Psoas muscle (tissue), 8 donors: ENCODE measurements at places on chromosomes 13 and 19. TPM values are rescaled to one million over a fixed set of nuclear protein-coding genes. Genes with fewer than 3 reads are reported as not detected.

- H3K27ac ChIP-seq: peak overlapping the region; percentile 85
- H3K4me3 ChIP-seq: peak overlapping the region; percentile 64
- H3K27me3 ChIP-seq: no peaks in the 10 kb centered on the region
- peaks cover 17% of the 10 kb centered on the region for H3K4me1 ChIP-seq
Measured at GRCh38 chr19:45443462-45444317, 20.0 kb upstream of the ERCC1 start.

DNA sequence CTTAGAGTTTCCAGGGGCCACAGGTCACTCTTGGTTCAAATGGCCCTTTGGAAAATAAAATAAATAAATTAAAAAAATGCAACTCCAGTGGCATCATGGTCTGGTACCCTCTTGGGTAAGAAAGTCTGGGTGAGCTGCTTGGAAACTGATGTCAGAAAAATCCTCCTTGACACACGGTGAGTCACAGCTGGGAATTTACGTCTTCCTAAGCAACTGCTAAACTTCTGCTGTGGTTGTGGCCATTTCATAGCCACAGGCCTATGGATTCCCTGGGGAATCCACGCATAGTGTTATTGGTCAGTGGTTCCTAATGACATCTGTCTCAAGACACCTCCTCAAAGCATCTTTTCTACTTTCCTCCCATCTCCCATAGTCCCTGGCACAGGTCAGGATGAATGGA lies 220.8 kb downstream of the COG6 start:
- H3K27ac ChIP-seq: no peak overlapping the region
- DNase-seq: no peak
- no peaks in the 10 kb centered on the region for H3K27me3 ChIP-seq
- no peaks in the 10 kb centered on the region for H3K36me3 ChIP-seq
- H3K4me1 ChIP-seq: no peaks in the 10 kb centered on the region
- no peak overlapping the region for H3K4me3 ChIP-seq

- DNase-seq: no peak
- H3K27me3 ChIP-seq: no peaks in the 10 kb centered on the region
- no peak overlapping the region for H3K4me3 ChIP-seq
- H3K36me3 ChIP-seq: no peaks in the 10 kb centered on the region
- no peaks in the 10 kb centered on the region for H3K4me1 ChIP-seq
Measured at GRCh38 chr13:52707375-52707774, 32.2 kb downstream of the CNMD start.

- no peaks in the 10 kb centered on the region for H3K36me3 ChIP-seq
- H3K27ac ChIP-seq: no peak overlapping the region
- no peaks in the 10 kb centered on the region for H3K4me1 ChIP-seq
- H3K27me3 ChIP-seq: peaks cover 2% of the 10 kb centered on the region
- no peak overlapping the region for H3K4me3 ChIP-seq
Measured at GRCh38 chr19:43688059-43688701, 18.2 kb upstream of the PLAUR start.

DNA sequence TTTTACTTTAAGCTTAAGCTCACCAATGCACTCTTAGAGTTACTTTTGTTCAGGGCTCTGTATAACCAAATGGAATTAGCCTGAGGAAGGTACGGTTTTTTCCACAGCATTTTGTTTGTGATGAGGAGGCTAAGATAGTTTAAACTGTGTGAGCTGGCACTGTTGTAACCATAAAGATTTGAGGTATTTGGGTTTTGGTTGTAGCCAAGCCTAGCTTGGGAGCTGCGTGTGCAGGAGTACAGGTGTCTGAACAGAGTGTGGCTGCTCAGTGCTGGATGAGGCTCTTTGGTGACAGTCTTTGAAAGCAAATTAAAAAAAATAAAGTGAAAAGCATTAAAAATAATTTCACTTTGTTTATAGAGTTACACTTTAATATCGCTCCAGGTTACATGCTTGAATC lies 56.0 kb downstream of the ARHGEF7 start:
- no peaks in the 10 kb centered on the region for H3K27me3 ChIP-seq
- H3K4me1 ChIP-seq: peaks cover 68% of the 10 kb centered on the region
- no peak overlapping the region for H3K27ac ChIP-seq
- no peak overlapping the region for H3K4me3 ChIP-seq
- no peak for DNase-seq

Gene FREM2
- total RNA-seq: 2.2 TPM

Gene SIGLEC7
- total RNA-seq: 0.38 TPM

DNA sequence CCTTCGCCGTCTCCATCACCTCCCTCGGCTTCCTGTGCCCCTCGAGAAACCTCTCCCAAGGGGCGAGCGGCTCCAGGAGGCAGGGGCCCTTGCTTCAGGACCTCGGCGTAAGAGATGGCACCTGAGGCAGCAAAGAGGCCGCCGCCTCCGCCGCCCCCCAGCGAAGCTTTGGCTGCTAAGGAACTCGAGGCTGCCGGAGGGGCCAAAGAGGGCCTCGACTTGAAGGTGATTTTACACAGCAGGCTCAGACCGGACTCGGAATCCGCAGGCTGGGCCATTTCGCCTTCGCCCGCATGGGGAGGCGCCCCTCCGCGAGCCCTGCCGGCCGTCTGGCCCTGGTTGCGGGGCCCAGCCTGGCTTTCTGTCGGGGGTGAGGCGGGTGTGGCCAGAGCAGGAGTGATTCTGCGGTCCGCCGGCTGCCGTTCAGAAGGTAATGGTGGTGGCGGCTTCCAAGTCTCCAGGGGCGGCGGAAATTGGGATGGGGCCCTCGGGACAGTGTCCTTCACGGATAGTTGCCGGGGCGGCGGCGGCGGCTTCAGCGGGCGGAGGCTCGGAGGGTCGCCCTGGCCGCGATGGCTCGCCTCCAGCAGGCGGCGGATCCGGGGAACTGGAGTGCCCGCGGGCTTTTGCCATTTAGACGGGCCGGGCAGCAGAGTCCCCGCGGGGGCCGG lies 1.4 kb downstream of the GGN start:
- peaks cover 21% of the 10 kb centered on the region for H3K4me1 ChIP-seq
- H3K27me3 ChIP-seq: no peaks in the 10 kb centered on the region
- peaks cover 21% of the 10 kb centered on the region for H3K36me3 ChIP-seq
- H3K27ac ChIP-seq: no peak overlapping the region
- DNase-seq: no peak

GRCh38 chr19:1307320-1307719 lies 21.6 kb downstream of the EFNA2 start:
- no peaks in the 10 kb centered on the region for H3K36me3 ChIP-seq
- no peak for DNase-seq
- H3K4me3 ChIP-seq: no peak overlapping the region
- no peaks in the 10 kb centered on the region for H3K27me3 ChIP-seq

DNA sequence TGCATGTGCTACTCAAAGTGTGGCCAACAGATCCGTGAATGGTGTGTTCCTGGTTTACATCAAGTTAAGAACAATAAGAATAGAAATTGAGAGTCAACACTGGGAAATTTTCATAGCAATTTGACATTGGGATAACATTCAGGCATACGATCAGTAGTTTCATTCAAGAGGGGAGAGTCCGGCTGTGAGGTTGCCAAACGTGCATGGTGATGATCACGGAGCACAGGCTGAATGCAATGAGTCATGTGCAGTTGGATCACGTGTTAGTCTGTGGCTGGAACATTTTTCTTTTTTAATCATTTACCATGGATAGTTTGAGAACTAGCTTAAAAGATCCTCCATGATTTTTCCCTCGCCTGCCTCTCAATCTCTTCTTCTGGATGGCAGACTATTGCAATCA lies 2.5 kb upstream of the DCT start:
- peak; percentile 44 for DNase-seq
- peaks cover 2% of the 10 kb centered on the region for H3K27me3 ChIP-seq
- no peak overlapping the region for H3K4me3 ChIP-seq
- no peaks in the 10 kb centered on the region for H3K4me1 ChIP-seq
- H3K36me3 ChIP-seq: no peaks in the 10 kb centered on the region
- H3K27ac ChIP-seq: no peak overlapping the region

DNA sequence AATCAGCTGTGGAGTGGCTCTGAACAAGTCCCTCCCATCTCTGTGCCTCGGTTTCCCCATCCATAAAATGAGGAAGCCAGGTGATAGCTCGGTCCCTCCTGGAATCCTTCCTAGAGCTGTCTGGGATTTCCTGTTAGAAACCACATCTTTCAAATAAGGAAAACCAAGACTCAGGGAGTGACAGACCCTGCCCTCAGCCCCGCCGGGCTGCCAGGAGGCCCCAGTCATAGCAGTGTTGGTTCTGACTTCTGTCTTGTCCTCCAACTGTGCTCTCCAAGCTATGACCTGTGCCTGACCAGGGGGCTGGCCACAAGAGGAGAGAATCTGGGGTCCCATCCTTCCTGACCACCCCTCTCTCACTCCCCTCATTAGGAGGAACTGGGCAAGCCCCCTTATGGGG lies 1.1 kb upstream of the SHD start:
- H3K4me3 ChIP-seq: no peak overlapping the region
- H3K36me3 ChIP-seq: no peaks in the 10 kb centered on the region
- H3K27me3 ChIP-seq: peaks cover 48% of the 10 kb centered on the region
- peaks cover 4% of the 10 kb centered on the region for H3K4me1 ChIP-seq

- H3K4me1 ChIP-seq: no peaks in the 10 kb centered on the region
- H3K4me3 ChIP-seq: no peak overlapping the region
- H3K36me3 ChIP-seq: peaks cover 13% of the 10 kb centered on the region
- H3K27ac ChIP-seq: no peak overlapping the region
- no peak for DNase-seq
Measured at GRCh38 chr13:30453727-30454126, 12.0 kb downstream of the HMGB1 start.

GRCh38 chr13:95164830-95165229 lies 136.4 kb downstream of the ABCC4 start:
- H3K4me3 ChIP-seq: no peak overlapping the region
- no peaks in the 10 kb centered on the region for H3K4me1 ChIP-seq

Gene LMTK3
- 0.14 TPM for total RNA-seq

DNA sequence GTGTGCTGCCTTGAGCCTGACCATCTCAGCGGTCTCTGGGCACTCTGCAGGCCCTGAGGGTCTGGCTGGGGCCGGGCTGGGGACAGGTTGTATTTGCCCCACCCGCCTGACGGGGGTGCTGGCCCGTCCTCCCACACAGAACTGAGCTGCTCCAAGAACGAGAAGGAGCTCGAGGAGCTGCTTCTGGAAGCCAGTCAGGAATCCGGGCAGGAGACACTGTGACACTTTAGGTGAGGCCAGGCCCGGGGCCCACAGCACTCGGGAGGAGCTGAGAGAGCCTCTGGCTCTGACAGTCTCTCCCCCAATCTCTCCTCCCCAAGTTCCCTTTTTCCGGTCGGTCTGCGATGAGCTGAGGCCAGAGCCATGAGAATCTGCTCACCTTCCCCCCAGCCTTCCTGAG lies 14.5 kb downstream of the NKPD1 start:
- H3K27me3 ChIP-seq: no peaks in the 10 kb centered on the region
- peaks cover 9% of the 10 kb centered on the region for H3K36me3 ChIP-seq
- H3K27ac ChIP-seq: no peak overlapping the region
- H3K4me1 ChIP-seq: no peaks in the 10 kb centered on the region

Gene PRR20A
- total RNA-seq: not detected

Gene PEAK3
- total RNA-seq: 0.20 TPM

DNA sequence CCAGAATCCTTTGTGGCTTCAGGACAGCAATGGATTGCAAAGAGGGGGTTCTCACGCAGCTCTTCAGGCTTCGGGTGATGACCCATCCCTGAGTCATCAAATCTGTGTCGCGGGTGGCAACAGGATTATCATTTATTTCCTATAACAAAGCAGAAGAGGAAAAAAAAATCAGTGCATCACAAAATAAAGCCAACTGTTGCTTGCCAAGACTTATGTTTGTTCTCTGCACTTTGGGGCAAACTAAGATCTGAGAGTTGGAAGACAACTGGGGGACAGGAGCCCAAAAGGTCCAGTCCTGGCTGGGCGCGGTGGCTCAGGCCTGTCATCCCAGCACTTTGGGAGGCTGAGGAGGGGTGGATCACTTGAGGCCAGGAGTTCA lies 6.4 kb downstream of the GNA15 start:
- no peaks in the 10 kb centered on the region for H3K4me1 ChIP-seq
- no peaks in the 10 kb centered on the region for H3K27me3 ChIP-seq
- peak overlapping the region; percentile 55 for H3K27ac ChIP-seq
- no peak overlapping the region for H3K4me3 ChIP-seq
- DNase-seq: no peak

Gene CBLC
- total RNA-seq: not detected

Gene CEACAM4
- total RNA-seq: 0.17 TPM

GRCh38 chr13:41520660-41521630 lies 63.6 kb downstream of the RGCC start:
- no peak for DNase-seq
- H3K27me3 ChIP-seq: no peaks in the 10 kb centered on the region
- H3K27ac ChIP-seq: no peak overlapping the region
- no peaks in the 10 kb centered on the region for H3K4me1 ChIP-seq
- H3K36me3 ChIP-seq: no peaks in the 10 kb centered on the region

GRCh38 chr13:27712421-27712820 lies 79.9 kb upstream of the GSX1 start:
- H3K4me3 ChIP-seq: no peak overlapping the region
- H3K27me3 ChIP-seq: peaks cover 18% of the 10 kb centered on the region
- DNase-seq: no peak
- no peaks in the 10 kb centered on the region for H3K36me3 ChIP-seq
- no peak overlapping the region for H3K27ac ChIP-seq
- no peaks in the 10 kb centered on the region for H3K4me1 ChIP-seq

GRCh38 chr19:38044267-38045111 lies 137.5 kb downstream of the SIPA1L3 start:
- no peaks in the 10 kb centered on the region for H3K27me3 ChIP-seq
- no peak overlapping the region for H3K4me3 ChIP-seq
- no peaks in the 10 kb centered on the region for H3K36me3 ChIP-seq
- H3K27ac ChIP-seq: no peak overlapping the region

DNA sequence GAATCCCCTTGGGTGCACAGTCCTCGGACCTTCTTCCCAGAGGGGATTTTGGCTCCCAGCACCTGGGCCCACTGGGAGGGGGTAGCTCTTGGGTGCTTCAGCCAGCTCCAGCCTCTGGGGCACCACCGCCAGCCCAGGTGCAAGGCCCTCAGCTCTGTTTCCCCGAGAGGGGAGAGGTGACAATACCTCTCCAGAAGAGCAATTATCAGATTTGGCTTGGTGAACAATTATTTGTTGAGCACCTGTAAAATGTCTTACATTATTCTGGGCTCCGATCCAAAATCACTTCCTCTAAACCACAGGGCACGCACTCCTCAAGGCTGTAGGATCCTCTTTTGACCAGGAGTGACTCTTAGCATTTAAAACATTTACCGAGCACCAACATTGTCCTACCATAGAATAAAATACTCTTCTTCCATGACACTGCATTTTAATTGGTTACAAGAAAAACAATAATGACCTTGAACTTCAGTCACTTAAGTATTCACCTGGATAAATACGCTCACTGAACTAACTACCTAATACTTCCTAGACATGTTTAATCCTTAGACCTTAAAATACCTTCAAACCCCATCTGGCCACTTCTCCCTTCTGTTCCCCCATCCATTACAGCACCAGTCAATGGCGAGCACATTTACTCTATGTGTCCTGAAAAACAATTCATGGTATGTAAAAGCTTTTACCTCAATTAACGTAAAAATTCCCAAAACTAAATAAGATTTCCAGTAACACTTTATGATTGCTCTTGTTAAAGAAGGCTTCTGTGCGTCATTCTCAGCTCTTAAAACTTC lies 54.8 kb downstream of the ABCC4 start:
- no peak overlapping the region for H3K27ac ChIP-seq
- H3K27me3 ChIP-seq: no peaks in the 10 kb centered on the region
- peaks cover 4% of the 10 kb centered on the region for H3K4me1 ChIP-seq
- H3K36me3 ChIP-seq: no peaks in the 10 kb centered on the region
- H3K4me3 ChIP-seq: no peak overlapping the region
